ENCODE measurements at places on chromosomes 11 and 22. TPM values are rescaled to one million over a fixed set of nuclear protein-coding genes. Genes with fewer than 3 reads are reported as not detected.

DNA sequence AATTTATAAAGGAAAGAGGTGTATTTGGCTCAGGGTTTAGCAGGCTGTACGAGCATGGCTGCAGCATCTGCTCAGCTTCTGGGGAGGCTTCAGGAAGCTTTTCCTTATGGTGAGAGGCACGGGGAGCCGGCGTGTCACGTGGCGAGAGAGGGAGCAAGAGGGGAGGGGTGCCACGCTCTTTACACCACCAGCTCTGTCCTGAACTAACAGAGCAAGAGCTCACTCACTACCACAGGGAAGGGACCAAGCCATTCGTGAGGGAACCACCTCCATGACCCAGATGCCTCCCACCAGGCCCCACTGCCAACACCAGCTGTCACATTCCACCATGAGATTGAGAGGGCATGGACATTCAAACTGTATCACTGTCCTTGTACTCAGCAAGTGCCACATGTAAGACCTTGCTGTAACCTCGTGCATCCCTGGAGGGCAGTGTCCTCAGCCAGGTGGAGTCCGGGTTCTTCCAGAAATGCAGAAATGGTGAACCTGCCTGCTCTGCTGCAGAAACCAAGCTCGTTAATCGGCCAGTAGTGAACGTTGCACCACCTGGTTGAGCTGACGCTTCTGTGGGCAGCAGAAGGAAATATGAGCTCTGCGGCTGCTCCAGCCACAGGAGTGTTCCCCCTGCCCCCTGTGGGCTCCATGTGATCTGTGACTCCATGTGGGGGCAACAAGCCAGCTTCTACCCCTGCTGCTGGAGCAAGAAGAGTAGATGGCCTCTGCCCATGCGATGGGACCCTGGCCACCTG lies 368.6 kb downstream of the TBC1D22A start:
- DNase-seq, result no peak

DNA sequence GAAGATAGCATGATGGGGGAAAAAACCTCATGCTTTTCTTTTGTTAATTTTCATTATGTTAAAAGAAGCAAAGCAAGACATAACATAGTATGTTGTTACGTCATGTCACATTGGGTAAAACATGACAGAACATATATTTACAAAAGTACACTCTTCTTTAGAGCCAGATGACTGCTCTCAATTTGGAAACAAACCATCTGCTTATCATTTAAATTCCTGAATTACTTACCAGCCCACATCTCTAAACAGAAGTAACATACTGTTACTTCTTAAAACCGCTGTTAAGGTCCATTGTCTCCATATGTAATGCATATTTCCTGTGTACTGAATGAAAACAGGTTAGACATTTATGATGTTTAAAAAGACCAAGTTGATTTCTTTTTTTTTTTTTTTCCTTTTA lies 100.0 kb downstream of the TMEM135 start:
- no peak for DNase-seq

CALCA gene
- not detected for polyA plus RNA-seq

- DNase-seq, result no peak
Measured at GRCh38 chr11:124583781-124584180, 14.0 kb downstream of the OR8A1 start.

DNA sequence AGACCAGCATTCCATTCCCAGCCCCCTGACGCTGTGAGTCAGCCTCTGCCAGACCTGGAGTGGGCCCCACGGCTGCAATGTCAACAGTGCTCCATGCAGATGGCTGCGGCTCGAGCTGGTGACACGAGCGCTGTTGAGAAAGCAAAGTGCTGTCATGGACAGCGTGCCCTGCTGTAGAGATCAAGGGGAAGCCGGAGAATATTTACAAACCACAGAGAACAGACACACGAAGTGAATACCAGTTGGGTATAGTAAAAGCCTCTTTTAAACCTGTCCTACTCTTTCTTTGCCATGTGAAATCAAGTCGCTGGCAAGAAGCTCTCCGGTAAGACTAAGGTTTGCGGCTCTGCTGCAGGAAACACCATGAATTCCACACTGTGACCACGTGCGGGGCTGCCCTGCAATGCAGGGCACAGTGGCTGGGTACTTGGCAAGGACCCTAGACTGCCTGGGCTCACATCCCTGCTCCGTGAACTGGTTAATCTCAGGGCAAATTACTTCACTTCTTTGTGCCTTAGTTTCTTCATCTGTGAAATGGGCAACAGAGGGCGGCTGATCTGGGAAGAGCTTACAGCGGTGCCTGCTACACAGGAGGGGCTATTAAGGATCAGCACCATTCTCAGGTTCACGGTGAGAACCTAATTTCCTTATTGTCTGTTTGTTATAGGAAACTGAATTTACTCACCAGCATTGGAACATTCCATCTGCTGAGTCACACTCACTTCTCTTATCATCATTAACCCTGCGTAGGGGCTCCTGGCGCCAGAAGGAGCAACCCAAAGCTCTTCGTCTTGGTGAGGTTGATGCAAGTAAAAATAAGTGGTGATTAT lies 27.8 kb upstream of the ELFN2 start:
- no peak for DNase-seq

ANO5 gene
- not detected for polyA plus RNA-seq

- DNase-seq, result peak; percentile 76
Measured at GRCh38 chr11:33777906-33778305, 3.6 kb upstream of the FBXO3 start.

NPAS4 gene
- not detected for polyA plus RNA-seq

DNA sequence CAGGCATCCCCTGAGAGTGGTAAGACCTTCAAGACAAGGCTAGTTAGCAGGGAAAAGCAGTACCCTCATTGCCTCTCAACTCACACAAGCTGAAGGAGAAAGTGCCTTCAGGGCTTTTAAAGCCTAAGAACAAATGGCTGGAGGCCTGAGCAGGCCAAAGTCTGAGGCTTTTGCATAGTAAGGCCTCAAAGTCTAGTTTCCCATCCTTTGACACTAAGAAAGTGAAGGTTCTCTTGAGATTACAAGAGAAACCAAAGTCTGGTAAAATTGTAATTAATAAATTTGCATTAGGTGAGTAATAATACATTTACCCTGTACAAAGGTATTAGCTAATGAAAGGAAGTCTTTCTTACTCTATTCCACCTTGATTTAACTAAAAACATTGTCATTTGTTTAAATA lies 47.0 kb upstream of the CCDC89 start:
- no peak for DNase-seq

- DNase-seq, result no peak
Measured at GRCh38 chr11:79940165-79940564, 499.3 kb upstream of the TENM4 start.

- DNase-seq, result no peak
Measured at GRCh38 chr11:103532133-103532788, 423.0 kb downstream of the DYNC2H1 start.

GRCh38 chr11:19577976-19578619 lies 134.5 kb upstream of the NAV2 start:
- no peak for DNase-seq

GPHA2 gene
- not detected for polyA plus RNA-seq

DNA sequence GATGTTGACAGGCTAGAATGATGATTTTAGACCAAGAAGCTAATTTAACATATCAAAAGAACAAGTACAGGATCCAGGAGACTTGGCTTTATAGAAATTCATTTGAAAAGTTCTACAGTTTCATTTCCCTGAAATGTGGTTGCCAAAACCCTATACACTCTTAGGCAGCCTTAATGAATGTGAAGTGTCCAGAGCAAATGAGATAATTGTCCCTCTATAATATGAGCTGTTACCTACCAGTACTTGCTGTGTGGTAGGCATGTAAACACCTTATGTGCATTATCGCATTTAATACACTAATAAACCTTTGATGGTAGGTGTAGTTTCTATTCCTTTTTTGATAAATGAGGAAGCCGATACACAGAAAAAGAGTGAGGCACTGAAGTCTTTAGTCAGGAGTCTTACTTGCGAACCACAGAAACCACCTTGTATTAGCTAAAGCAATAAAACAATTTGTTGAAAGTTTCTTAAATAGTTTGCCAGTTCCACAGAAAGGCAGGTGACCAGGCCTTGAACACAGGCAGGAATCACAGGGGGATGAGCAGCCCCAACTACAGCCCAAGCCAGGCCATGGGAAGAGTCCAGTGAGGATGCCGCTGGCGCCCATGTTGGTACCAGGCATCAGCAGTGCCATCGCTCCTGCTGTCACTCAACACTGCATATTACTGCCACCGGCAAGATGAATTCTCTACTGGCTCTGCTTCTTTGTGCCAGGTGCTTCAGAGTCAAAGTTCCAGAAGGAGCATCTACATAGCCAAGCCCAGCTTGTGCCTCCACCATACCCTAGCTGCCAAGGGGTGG lies 81.7 kb downstream of the SWAP70 start:
- DNase-seq, result no peak

MISFA gene
- polyA plus RNA-seq, result 0.47 TPM

GRCh38 chr11:65036931-65037330 lies 4.1 kb upstream of the SAC3D1 start:
- DNase-seq, result no peak

GRCh38 chr11:122778148-122778547 lies 60.2 kb upstream of the CRTAM start:
- no peak for DNase-seq

Data from CD4-positive, alpha-beta memory T cell (primary cell).